Esophagus muscularis mucosa (tissue), 4 donors: ENCODE measurements at places on chromosomes 4 and X. TPM values are rescaled to one million over a fixed set of nuclear protein-coding genes. Genes with fewer than 3 reads are reported as not detected.

DNA sequence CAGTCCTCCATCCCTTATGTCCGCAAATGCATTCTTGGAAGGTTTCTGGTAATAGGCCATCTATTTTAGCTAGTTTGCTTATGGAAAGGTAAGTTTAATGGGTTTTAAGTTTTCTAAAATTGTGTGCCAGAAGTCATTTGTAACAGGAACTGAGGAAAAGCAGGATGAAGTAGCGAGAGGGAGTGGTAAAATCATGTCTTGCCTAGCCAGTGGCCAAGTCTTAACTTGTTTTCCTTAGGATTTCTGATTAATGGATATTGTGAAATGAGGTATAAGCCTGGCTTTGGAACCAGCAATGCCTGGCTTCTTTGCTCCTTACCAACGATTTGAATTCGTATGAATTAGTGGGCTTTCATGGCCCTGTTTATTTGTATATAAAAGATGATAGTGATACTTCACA lies 7.3 kb downstream of the SEC24B start:
- no peak for DNase-seq

GRCh38 chrX:8025705-8026104 lies 98.5 kb upstream of the PNPLA4 start:
- no peak for DNase-seq

DNA sequence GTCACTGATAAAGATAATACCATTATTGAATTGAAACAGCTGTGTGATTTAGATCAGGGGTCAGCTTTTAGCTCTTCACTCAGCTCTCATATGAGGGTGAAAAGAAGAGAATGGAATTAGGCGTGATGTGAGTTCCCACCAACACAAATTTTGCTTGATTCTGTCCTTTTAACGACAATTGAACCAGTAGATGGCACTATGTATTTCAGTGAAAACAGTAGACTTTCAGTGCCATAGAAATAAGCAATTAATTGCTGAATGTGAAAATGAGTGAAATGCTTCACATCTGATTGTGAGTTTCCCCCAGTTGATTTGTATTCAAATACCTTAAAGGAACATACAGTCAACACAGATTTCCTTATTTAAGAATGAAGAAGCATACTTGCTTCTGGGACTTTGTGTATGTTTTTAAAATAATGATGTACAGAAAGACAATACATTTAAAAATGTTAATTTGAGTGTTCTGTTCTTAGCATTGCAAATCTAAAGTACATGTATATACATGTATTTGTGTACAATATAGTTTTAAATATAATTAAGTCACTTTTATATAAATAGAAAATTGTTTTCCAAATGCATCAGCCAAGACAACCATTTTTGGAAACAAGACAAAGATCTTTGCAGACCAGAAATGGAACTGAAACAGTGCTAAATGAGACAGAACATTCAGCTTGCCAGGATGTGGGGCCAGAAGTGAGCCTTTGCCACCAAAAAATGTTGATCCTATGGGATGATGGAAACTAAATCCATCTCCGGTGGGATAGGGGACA lies 178.8 kb downstream of the SNCA start:
- no peak for DNase-seq

DNA sequence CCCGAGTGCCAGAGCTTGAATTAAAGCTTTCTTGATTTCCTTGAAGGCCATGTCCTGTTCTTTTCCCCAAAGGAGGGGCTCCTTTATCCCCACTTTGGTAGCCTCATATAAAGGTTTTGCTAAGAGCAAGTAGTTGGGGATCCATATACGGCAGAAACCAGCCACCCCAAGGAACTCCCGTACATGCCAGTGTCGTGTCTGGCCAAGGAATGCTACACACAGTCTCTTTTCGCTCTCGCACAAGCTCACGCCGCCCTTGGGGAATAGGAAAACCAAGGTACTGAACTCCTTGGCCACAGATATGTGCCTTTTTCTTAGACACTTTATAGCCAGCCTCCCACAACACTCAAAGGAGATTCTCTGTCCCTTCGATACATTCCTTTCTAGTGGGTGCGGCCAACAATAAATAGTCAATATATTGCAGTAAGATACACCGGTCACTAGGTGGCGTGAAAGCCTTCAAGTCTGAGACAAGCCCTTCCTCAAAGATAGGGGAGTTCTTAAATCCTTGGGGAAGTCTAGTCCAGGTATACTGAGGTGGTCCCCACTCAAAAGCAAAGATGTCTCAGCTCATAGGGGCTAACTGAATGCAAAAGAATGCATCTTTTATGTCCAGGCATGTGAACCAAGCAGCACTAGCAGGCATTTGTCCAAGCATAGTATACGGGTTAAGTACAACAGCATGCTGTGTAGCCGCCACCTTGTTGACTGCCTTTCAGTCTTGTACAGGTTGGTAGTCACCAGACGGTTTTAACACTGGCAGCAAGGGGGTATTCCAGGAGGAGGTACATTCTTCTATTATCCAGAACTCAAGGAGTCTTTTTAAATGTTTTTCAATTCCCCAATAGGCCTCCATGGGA lies 57.8 kb upstream of the XAGE1B start:
- peak; percentile 4 for DNase-seq

DNA sequence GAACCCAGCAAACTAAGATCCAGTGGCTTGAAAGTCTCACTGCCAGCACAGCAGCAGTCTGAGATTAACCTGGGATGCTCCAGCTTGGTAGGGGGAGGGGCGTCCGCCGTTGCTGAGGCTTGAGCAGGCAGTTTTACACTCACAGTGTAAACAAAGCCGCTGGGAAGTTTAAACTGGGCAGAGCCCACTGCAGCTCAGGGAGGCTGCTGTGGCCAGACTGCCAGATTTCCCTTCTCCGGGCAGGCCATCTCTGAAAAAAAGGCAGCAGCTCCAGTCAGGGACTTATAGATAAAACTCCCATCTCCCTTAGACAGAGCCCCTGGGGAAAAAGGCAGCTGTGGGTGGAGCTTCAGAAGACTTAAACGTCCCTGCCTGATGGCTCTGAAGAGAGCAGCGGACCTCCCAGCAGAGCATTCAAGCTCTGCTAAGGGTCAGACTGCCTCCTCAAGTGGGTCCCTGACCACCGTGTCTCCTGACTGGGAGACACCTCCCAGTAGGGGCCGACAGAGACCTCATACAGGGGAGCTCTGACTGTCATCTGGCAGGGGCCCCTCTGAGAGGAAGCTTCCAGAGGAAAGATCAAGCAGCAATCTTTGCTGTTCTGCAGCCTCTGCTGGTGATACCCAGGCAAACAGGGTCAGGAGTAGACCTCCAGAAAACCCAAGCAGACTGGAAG lies 45.1 kb upstream of the CDX4 start:
- no peak for DNase-seq

- DNase-seq = no peak
Measured at GRCh38 chrX:15204130-15204751, 65.6 kb downstream of the ASB9 start.

DNA sequence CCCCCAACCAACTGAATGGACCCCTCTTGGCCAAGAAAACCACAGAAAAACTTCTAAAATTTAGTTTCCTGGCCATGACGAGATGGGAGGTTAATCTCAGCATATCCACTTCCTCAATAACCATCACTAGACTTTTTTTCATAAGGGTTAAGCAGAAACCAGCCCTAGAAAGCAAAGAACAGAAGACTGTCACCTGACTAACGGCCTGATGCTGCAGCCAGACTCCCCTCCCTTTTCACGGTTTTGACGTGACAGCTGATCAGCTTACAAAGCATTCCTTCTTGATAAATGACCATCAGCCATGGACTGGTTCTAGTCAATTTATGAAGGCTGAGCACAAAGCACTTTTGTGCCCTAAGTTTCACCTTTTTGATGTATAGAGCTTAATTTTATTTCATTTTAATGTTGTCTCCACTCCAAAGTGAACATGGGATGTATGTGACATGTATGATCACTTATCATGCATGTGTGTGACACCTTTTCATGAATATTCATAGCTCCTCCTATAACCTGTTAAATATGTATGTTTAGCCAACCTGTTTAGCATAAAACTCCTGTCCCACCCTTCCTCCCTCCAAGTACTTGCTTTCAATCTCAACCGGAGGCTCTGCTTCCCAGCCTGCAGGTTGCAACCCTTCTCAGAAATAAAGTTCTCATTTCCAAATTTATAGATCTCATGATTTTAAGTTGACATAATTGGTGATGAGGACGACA lies 56.3 kb downstream of the SERTM2 start:
- no peak for DNase-seq

DNA sequence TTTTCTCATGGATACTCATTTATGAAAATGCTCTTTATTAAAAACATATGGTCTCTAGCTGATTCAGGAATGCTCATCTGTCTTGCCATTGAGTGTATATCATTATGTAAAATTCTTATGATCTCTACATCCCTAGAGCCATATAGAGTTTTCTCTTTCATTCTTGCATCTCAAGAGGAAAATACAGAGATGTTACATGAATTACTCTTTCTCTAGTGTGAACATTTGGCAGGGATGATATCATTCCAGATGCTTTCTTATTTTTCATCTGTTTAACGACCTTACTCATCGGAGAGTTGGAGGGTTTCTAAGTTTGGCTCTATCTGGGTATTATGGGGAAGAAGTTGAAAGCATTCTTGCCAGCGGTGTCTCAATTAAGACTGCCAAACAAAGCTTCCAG lies 202.9 kb upstream of the SLC7A11 start:
- DNase-seq = no peak

- DNase-seq = no peak
Measured at GRCh38 chr4:156101571-156101970, 147.9 kb upstream of the CTSO start.

GRCh38 chrX:132171478-132171877 lies 43.7 kb upstream of the FRMD7 start:
- DNase-seq = no peak

GRCh38 chrX:96771486-96771885 lies 86.8 kb downstream of the DIAPH2 start:
- DNase-seq = no peak

ARHGAP36 gene
- not detected for total RNA-seq

MED14 gene
- total RNA-seq = 21.2 TPM

UGT2B7 gene
- total RNA-seq = not detected

CCKAR gene
- 1.3 TPM for total RNA-seq

CLCN4 gene
- 0.42 TPM for total RNA-seq

AKAP14 gene
- not detected for total RNA-seq

SLITRK4 gene
- 0.42 TPM for total RNA-seq

MAP3K15 gene
- total RNA-seq = not detected

SHROOM2 gene
- total RNA-seq = 1.4 TPM

OPN1MW2 gene
- total RNA-seq = not detected

DIPK2B gene
- total RNA-seq = 17.9 TPM
